ENCODE measurements at places on chromosomes 2 and 18.
A peak's percentile ranks its signal among the peaks of the same experiment; 100 is the strongest.

DNA sequence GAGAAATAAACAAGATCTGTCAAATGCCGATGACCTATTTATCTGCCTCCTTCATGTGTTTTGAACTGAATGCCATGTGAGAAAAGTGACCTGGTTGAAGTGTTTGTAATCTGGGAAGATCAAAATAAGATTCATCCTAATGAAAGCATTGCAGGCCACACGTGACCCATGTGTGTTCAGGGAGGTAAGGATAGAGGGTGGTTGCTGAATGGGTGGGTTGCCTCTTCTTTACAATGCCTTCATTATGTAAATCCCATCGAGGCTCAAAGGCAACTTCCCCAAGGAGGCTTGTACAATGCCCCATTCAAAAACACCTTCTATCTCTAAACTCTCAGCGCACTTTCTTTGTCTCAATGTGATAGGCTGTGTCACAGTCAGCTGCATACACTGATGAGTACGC is 273.1 kb downstream of the LRATD1 start:
- no peak for DNase-seq

GRCh38 chr2:17095340-17095739 is 422.9 kb downstream of the RAD51AP2 start:
- no peak for DNase-seq

- no peak for DNase-seq
These were observed 162.1 kb upstream of the TFPI start for GRCh38 chr2:187716301-187716700.

DNA sequence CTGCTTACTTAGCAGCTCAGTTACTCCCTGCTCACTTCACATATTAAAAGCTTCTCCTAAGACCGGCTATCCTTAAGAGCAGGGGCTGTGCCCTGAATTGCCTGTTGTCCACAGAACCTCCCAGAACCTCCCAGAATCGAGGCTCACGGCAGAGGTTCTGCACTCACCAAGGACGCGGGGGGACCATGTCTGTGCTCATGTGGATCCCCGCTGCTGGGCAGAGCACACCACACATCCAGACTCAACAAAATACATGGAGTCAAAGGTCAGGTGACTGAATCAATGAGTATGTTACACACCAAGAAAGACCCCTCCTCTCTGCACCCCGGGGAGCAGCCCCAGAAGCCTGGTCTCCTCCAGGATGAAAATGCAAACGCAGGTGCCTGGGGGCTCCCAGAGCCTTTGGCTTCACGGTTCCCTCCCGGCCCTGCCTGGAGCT is 149.0 kb downstream of the MBP start:
- DNase-seq = no peak

GRCh38 chr2:6423944-6424343 is 441.8 kb downstream of the CMPK2 start:
- no peak for DNase-seq

GRCh38 chr2:108960006-108960405 is 29.0 kb downstream of the EDAR start:
- no peak for DNase-seq

DNA sequence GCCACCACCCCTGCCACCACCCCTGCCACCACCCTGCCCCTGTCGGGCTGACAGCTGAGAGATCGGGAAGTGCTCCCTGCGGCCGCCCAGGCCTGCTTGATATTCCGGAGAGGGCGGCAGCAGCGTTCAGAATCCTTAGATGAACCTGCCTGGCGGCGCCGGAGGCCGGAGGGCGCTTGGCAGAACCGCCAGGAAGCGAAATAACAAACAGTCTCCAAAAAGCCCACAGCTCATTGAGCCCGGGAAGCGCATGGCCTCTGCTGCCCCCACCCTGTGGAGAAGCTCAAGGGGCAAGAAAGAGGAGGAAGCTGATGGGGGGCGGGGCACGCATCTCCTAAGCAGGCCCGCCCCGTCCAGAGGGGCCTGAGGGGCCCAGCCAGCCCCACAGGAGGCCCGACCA is 92.2 kb upstream of the MBOAT2 start:
- peak; percentile 76 for DNase-seq

GRCh38 chr2:145299368-145299767 is 779.4 kb upstream of the ZEB2 start:
- DNase-seq = no peak

DNA sequence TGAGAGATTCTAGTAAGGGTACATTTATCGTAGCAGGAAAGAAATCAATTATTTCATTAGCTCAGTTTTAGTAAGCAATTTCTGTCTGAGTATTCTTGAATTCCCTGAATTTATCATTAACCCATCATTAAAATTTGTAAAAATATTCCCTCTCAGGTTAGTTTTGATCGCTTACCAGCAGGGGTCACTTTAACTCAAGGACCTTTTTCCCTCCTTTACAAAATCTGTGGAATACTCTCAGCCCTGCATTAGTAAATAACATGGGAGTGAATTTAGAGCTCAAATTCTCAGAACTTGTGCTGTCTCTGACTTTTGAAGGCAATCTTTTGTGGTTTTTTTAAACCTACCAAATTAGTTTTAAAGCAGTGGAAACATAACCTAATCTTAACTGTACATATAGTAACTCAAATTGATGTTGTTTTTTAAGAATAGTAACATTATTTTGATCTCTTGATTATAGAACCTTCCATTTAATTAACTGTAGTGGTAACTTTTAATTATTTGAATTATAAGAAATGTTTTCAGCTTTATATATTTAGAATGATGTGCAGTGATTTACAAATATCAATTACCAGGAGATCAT is 97.2 kb downstream of the AGPS start:
- DNase-seq = no peak

- DNase-seq = peak; percentile 58
These were observed 123.5 kb upstream of the EML6 start for GRCh38 chr2:54599914-54600313.

DNA sequence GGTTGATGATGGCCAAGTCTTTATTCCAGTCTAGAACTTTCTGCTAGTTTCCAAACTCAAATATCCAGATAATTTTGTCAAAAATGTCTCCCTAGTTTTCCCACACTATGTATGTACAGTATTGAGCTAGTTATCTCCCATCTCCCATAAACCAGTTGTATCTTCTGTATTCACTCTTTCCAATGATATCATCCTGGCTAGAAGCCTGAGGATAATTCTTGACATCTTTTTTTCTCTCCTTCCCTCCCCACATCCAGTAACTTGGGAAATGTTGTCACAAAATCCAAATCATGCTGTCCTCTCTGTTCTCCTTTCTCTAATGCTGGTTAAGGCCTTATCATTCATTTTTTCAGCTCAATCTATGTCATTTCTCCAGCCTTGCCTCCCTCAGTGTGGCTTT is 553.8 kb upstream of the FANCL start:
- DNase-seq = no peak

DNA sequence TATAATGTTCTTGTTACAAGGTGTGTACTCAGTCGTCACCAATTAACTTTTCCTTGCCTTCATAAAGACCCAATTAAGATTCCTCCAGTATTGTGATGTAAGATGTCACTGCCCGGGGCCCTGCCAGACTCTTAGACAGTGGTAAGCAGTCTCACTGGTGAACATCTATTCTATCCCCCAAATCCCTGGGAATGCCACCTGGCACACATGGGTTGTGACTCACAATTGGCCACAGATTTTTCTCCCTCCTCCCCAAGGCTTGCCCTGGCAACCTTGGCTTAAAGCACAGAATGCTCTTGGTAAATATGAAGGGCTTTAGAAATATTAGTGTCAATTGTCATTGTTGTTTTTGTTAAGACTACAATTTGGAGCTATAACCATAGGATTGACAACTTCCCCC is 287.9 kb downstream of the ETAA1 start:
- no peak for DNase-seq

DNA sequence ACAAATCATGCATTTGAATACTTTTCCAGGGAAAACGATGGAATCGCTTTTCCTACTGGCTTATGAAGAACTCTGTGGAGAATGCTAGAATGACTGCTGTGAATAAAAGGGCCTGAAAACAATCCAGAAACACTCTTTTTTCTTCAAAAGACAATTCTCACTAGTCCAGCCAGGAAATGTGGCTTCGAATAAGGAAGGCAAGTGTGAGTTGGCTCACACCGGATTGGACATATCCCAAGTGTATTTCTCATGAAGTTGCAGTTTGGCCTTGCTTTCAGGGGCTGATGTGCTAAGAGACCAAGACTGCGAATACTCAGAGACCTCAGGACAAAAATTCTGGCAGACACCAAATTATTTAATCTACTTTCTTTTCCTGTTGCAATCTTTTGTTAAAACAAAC is 54.1 kb downstream of the FIGN start:
- DNase-seq = no peak

DNA sequence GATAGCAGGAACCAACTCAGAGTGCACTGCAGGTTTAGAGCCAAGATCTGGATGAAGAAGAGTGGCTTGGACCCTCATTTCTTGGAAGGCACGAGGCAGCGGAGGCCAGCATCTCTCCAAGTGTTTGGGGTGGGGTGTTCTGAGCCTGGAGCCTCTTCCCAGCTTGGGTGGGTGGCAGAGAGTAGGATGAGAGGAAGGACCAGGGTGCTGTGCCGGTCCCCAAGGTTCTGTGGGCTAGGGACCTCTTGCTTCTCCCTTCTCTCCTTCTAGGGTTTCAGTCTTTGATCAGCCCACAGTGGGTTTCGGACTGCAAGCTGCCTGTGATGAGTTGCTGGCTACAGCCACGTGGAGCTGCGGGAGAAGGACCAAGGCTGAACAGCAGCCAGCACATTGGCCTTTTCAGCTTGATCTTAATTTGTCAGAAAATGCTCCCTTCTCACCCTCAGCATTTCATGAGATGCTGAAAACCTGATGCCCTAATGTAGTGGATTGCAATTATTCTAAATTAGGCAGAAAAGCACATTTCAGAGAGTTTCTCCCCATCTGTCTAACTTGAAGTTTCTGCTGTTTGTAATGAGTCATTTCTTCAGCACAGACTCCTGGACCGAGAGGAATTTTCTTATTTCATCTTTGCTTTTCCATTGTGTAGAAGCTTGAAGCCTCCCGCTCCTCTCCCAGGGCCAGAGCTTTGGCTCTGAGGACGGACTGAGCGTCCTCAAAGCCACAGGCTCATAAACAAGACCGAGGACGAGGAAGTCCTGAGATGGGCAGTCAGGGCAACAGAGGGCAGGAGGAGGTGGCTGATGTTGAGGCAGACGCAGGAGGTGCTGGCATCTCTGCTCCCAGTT is 99.1 kb upstream of the HDAC4 start:
- no peak for DNase-seq

GRCh38 chr2:38603402-38604290 is 918 bp upstream of the HNRNPLL start:
- DNase-seq = peak; percentile 87

DNA sequence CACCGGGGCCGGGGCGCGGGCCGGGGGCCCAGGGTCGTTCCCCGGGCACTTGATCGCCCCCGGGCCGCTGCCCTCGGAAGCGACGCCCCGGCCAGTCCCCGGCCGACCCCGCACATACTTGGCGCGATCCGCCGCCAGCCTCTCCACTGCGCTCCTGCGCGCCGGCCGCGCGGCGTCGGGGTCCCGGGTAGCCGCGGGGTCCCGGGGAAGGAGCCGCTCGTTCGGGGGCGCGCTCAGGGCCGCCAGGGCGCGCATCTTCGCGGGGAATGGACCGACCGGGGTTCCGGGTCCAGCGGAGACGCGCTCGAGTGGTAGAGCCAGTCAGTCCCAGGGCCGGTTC is 204 bp downstream of the FAM110C start:
- DNase-seq = no peak

- DNase-seq = no peak
These were observed 819 bp downstream of the ANKRD44 start for GRCh38 chr2:197309691-197310231.

- DNase-seq = peak; percentile 65
These were observed 401.6 kb upstream of the TNP1 start for GRCh38 chr2:217261452-217261851.

DNA sequence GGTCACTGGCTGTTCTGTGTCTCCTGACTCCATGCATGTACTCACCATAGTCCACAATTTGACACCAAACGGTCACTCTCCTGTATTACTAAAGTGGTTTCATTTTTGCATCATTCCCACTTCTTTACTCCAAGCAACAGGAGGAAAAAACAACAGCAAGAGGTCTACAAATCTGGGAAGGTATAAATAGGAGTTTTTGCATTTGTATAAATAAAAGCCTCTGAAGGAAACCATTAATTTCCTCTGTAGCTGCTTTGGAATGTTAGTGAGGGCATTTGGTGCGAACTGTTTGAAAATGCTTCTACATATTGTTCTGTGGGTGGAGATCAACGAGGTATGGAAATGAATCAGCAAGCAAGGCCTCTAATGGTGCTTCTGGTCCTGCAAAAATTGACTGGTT is 148.5 kb upstream of the DLX2 start:
- DNase-seq = no peak

- no peak for DNase-seq
These were observed 71.3 kb downstream of the BAZ2B start for GRCh38 chr2:159545085-159545484.

DNA sequence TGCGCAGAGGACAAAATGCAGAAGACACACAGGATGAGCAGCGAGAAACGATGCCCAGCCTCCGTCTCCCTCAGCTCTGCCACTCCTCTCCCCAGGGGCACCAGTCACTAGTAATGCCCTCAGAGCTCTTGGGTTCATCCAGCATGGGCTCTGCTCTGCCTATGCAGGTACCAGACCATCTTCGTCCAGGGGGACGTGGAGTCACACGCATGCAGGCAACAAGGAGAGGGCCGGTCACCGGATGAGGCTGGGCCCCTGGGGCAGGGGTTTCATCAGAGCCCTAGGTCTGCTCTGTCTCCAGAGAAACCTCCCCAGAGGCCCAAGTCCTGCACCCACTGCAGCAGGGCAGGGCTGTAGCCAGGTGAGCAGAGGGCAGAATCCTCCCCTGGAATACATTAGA is 23.9 kb downstream of the RAB31 start:
- no peak for DNase-seq
